ENCODE measurements at places on chromosomes 16 and 17.

GRCh38 chr16:70416748-70417616 is 21.9 kb downstream of the ST3GAL2 start:
- no peak for DNase-seq

GRCh38 chr17:77027271-77027889 is 113.4 kb upstream of the SEC14L1 start:
- DNase-seq, result no peak

- peak; percentile 75 for DNase-seq
Measured at GRCh38 chr16:1533443-1533951, at the start of gene TMEM204. Gene TMEM204, plus strand, starts transcription at chr16:1533666. Its CDS starts 610 bp downstream, at chr16:1534276.

GRCh38 chr16:73220836-73221235 is 172.9 kb upstream of the ZFHX3 start:
- no peak for DNase-seq

- no peak for DNase-seq
Measured at GRCh38 chr17:55432358-55433028, 10.9 kb upstream of the MMD start.

DNA sequence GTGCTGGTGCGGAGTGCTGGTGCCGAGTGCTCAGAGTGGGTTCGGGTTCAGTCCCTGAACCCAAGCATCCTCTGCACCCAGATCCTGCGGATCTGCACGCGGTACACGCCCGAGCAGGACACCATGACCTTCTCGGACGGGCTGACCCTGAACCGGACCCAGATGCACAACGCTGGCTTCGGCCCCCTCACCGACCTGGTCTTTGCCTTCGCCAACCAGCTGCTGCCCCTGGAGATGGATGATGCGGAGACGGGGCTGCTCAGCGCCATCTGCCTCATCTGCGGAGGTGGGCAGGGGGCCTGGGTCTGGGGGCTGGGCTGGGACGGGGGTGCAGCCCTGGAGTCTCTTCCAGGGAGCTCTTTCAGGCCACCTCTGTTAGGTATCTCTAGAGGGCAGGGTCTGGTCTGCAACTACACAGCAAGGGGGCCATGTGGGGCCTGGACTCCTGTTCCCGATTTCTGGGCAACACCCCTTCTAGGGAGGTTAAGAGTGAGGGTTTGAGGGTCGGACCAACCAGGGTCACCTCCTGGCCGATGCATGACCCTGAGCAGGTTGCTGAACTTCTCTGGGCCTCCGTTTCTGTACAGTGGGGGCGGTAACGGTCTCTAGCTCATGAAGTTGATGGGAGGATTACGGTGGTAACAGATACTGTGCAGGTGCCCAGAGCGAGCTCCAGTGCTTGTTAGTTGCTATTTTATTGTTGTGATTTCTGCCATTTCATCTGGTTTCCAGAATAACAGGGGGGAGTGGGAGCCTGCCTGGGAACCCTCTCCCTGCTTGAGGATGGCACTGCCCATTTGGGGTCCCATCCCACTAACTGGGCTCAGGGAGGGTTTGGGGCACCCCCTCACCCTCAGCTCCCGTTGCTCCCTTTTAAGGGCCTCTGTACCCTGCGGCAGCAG is 10.1 kb downstream of the GJD3 start:
- no peak for DNase-seq

GRCh38 chr16:74261068-74261467 is 35.5 kb upstream of the PSMD7 start:
- no peak for DNase-seq

- DNase-seq, result no peak
Measured at GRCh38 chr17:73017658-73018057, 74.8 kb downstream of the SLC39A11 start.

- peak; percentile 69 for DNase-seq
Measured at GRCh38 chr17:79777120-79777893, 641 bp upstream of the CBX2 start.

- DNase-seq, result no peak
Measured at GRCh38 chr17:4504188-4504587, 5.5 kb downstream of the SPNS2 start.

GRCh38 chr17:50204431-50204830 is 3.0 kb upstream of the COL1A1 start:
- DNase-seq, result no peak

GRCh38 chr17:353213-353837 is 718 bp upstream of the RPH3AL start:
- peak; percentile 42 for DNase-seq

DNA sequence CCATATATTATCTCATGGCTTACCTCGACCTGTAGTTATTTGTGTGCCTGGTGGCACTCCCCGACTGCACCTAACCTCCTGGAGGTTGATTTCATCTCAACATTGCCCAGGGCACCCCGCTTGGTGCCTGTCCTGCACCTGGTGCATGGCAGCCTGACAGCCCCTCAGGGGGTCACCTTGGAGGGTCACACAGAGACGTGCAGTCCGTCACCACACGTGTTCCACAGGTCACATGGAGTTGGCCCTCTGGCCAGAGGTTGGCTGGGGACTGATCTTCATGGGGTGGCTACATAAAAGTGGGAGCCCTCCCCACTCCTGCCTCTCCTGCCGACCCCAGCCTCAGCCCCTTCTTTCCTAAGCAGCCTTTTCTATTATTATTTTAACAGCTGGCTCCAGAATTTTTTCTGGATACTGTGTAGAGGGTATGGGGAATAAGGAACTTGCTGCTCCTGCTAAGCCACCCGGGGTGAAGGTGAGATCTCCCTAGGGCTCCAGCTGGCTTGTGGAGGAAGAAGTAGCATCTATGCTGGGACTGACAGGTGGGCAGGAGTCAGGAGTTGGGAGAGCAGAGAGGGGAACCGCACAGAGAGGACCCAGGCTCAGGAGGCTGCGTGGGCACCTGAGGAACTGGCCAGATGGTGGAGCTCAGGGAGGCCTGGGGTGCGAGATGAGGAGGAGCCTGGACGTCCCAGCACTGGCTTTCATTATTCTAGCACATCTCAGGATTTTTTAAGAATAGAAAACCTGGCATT is 12.5 kb upstream of the NKD1 start:
- peak; percentile 29 for DNase-seq
